ENCODE measurements at places on chromosomes 6 and 20.

DNA sequence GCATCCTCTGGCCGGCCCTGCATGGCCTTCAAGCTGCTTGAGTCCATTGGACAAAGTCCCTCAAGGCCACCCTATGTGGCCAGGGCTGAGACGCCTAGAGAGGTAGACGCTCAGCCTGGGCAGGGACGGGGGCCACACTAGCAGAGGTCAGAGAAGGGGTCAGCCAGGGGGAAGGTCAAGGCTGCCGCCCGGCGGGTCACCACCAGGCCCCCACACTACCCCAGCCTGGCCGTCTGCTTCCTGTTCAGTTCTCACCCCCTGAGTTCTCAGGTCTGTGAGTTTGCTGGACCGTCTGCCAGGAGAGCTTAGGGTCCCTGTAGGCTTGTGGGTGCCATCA is 37.3 kb downstream of the NTSR1 start:
- DNase-seq, result no peak

GRCh38 chr20:49404461-49404860 is 78.0 kb downstream of the KCNB1 start:
- no peak for DNase-seq

DNA sequence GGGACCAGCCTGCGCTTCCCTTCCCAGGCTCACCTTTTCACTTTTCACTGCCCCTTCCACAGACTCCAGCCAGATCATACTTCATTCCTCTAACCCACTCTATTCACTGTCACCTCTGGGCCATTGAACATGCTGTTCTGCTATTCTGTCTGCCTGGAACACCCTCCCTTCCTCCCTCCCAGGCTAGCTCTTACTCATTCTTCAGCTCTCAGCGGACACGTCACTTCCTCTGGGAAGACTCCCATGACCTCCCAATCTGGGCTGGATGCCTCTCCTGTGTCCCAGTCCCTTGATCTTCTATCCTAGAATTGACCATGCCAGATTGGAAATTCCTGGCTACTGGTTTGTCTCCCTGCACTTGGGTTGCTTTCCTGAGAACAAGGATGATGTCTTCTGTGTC is 5.0 kb downstream of the SLC12A5 start:
- DNase-seq, result no peak

GRCh38 chr6:79571030-79571367 is 33.8 kb upstream of the LCA5 start:
- no peak for DNase-seq

DNA sequence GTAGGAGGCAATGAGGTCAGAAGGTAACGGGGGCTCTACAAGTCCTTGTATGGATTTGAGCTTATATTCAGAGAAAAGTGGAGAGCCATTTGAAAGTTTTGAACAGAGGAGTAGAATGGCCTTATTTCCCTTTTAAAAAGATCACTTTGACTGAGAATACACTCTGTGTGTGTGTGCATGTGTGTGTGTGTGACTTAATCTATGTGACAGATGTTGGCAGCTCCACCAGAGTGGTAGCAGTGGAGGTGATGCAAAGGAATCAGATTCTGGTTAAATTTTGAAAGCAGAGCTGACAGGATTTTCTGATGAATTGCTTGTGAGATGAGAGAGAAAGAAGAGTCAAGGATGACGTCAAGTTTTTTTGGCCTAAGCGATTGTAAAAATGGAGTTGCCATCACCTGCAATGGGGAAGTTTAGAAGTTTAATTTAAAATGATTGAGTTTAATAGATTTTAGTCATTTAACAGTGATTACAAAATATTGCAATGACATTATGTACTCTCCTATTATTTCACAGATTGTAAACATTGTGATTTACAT is 172.2 kb upstream of the HEY2 start:
- no peak for DNase-seq

GRCh38 chr20:52311209-52311794 is 119.7 kb upstream of the ZFP64 start:
- no peak for DNase-seq

DNA sequence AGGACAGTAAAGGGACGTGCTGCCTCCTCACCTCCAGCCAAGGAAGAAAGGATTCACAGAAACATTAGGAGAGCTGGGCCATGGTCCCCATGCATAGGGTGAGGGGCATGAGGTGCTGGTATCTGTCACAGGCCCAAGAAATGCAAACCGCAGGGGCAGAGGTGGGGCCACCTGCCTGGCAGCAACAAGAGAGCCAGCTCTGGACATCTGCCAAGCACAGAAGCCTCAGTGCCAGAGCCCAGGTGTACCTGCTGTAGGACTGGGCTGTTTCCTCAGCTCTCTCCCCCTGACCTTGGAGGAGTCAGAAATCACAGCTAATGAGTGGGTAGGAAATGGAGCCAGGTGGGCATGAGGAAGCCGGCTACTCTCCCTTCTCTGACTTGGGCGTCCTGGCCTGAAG is 45.3 kb downstream of the SLC2A12 start:
- no peak for DNase-seq

- no peak for DNase-seq
Observed at GRCh38 chr6:38154731-38155130, 335.2 kb downstream of the ZFAND3 start.

GRCh38 chr20:61045876-61046585 is 206.0 kb upstream of the CDH4 start:
- no peak for DNase-seq

DNA sequence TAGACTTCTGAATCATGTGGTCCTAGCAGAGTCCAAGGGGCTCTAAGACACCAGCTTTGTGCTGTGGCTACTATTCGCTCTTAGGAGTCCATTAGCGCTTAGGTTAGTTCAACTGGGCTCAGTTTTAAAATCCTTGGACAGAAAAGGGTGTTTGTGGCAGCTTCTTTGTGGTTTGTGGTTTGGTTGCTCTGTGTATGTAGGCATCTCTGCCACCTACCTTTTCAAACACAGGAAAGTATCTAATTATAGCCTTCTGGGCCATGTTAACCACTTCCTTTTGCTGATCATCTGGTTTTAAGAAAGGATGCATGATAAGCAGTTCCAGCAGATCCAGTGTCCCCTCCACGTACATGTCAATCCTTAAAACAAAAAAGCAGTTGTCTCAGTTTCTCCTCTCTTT is 10.8 kb downstream of the GSTA4 start:
- peak; percentile 65 for DNase-seq

DNA sequence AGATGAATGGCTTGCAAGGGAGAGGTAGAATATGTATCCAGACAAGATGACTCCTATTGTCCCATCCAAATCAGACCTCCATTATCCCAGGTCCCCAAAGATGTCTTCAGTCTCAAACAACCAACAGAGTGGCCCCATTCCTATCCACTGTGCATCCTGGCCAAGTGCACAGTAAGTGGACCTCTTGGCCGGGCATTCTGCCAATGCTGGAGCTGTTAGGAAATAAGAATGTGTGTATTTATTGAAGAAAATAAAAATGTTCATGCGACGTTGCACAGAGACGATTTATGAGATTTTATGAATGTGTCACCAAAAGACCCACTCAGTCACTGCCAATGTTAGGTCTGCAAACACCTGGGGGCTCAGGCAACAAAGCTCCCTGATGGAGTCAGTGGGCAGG is 196.0 kb downstream of the MAFB start:
- DNase-seq, result no peak

DNA sequence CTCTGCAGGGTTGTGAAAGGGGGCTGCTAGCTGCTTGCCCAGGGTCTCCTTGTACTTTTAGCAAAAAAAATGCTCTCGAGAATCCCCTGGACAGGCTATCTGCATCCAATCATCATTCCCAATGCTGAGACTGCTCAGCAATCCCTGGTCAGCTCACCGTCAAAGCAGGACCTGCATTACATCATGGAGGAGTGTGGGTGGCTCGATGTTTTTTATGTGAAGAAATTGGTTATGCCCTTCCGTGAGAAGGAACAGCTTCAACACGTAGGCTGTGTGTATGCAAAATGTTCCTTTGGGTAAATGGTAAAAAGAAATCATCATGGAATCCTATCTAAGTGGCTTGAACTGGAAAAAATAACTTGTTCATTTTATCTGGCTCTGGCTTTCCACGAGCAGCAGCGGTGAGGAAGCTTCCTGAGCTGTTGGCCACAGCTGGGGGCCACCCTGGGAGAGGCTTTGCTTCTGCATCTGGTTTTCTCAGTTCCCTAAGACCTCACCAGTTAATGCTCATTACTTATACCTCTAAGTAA is 111.4 kb downstream of the FYN start:
- DNase-seq, result no peak

DNA sequence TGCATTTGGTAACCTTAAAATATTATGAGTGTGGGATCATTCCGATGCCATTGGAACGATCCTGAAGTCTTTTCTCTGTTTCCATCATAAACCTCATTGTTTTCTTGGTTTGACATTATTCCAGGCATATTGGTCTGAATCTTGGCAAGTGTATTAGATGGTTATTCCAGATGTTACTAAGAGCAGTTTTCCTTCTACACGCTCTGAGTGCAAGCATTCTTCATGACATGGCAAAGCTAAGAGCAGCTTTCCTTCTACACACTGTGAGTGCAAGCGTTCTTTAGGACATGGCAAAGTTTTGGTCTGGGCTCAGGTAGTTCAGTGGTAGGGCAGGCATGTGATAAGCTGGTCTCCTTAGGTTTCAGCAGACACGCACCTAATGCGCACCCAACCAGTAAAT is 53.0 kb downstream of the SMOC2 start:
- DNase-seq, result no peak

- no peak for DNase-seq
Observed at GRCh38 chr20:48729538-48729937, 98.3 kb downstream of the PREX1 start.

DNA sequence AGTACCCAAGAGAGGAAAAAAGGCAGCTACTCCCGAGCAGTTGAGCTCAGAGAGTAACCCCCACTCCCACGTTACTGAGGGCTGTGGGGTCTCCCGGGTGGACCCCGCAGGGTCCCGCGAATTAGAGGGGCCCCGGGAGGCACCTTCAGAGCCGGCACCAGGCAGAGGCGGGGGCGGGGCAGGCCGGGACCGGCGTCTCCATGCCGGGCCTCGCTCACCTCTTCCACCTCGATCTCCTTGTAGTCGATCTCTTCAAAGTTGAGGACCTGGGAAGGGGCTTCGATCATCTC is 381 bp downstream of the MAP3K7 start:
- DNase-seq, result no peak

GRCh38 chr6:24848461-24848860 is 49.7 kb upstream of the ARMH2 start:
- DNase-seq, result no peak

- DNase-seq, result no peak
Observed at GRCh38 chr6:65229825-65230224, 477.2 kb downstream of the EYS start.

- DNase-seq, result no peak
Observed at GRCh38 chr20:51428401-51429143, 113.9 kb downstream of the NFATC2 start.

DNA sequence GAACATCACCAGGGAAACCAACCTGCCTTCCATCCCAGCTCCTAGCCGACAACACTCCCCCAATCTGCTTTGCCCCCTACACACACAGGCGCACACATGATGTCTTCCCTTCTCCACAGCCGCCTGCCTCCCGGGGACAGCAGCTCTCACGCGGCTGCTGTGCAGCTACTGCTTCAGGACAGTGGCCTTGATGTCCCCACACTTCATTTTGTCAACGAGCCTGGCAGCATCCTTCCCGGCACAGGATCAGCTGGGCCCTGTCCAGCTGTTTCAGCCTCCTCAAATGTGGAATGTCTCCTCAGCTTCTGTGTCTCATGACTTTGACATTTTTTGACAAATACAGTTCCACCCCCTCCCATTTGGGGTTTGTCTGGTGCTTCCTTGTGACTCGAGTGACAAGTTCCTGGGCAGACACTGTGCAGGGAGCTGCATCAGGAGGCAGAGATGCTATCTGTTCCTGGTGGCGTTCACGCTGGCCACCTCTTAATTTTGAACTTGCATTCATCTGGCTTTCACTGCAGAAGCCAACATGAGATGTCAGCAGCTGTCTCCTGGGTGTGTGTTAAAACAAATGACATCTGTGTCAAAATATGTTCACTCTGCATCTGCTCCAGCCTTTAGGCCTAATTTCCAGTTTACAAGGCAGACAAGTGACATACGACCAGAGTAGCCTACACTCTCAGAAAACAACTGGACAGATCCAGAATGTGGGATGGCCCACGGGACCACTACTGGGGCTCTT is 57.2 kb downstream of the GINS1 start:
- no peak for DNase-seq

DNA sequence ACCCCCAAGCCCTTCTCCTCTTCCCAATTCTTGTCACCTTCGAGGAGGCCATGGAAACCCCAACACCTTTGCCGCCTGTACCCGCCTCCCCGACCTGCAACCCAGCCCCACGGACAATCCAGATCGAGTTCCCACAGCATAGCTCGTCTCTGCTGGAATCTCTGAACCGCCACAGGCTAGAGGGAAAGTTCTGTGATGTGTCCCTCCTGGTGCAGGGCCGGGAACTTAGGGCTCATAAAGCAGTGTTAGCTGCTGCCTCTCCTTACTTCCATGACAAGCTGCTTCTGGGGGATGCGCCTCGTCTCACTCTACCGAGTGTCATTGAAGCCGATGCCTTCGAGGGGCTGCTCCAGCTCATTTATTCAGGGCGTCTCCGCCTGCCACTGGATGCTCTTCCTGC is 675 bp downstream of the ZBTB9 start:
- DNase-seq, result no peak

- DNase-seq, result no peak
Observed at GRCh38 chr6:133262804-133263203, 21.6 kb downstream of the EYA4 start.

DNA sequence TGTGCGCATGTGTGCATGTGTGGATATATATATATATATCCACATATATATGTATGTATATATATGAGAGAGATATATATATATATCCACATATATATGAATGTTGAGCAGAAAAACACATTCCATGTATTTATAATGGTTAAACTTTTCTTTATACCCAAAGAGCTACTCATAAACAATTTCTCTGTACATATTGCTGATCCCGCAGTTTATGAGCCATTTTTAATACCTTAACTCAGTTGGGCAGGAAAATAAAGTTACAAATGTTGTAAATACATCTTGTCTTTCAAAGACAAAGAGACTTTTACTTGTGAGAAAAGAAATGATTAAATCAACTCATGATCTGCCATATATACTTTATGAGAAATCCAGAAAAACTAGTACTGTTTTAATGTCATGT is 18.1 kb upstream of the EPHA7 start:
- no peak for DNase-seq

GRCh38 chr6:3769610-3770009 is 18.1 kb upstream of the PXDC1 start:
- DNase-seq, result no peak
